ENCODE measurements at places on chromosomes 7 and 10.

DNA sequence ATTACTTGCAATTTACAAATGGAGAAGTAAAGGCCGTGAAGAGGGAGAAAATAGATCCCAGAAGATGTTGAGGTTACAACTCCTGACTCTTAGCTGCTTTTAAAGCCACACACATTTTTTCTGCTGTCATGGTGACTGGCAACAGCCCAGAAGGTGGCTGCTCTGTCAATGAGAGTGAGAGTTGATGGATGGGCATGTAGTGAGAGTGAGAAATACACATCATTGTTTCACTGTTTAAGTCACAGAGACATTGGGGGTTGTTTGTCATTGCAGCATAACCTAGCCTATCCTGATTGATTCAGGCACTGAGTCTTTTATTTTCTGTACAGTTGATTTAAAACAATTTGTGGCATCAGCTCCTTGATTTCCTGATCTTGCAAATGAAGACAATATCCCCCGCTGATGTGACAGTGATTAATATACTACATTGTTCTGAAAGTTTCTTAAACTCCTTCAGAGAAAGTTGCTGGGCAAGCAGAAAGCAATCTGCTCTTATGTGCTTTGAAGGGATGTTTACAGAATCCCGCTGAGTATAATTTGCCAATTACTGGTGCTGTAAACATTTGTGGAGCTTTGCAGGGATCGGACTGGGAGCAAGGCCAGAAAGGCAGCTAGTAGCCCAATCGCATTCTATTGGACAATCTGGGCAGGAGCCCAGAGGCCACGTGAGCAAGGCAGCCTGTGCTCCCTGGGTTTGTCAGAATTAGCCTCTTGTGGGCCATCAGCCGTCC, 229.6 kb downstream of the PRPF18 start:
- no peak for DNase-seq

- no peak for DNase-seq
These were observed 31.2 kb upstream of the ZNF438 start for GRCh38 chr10:31062856-31063255.

DNA sequence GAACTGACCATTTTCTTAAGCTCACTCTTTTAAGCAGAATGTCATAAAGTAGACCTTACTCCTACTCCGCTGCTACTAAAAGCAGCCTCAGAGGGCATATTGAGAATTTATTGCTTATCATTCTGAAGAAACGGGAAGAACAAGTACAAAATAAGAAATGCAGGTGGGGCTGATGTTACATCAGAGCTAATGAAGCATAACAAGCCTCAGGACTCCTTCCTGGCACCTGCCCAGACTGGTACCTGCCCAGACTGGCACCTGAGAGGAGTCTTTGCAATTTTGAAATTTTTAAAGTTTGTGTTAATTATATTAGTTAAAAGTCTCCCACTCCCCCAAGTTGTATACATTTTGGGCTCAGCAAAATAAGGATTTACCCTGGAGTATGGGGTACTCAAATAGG, 162.4 kb downstream of the SEMA3E start:
- DNase-seq: no peak

- DNase-seq: no peak
These were observed 138.4 kb upstream of the NFE2L3 start for GRCh38 chr7:26013551-26014083.

DNA sequence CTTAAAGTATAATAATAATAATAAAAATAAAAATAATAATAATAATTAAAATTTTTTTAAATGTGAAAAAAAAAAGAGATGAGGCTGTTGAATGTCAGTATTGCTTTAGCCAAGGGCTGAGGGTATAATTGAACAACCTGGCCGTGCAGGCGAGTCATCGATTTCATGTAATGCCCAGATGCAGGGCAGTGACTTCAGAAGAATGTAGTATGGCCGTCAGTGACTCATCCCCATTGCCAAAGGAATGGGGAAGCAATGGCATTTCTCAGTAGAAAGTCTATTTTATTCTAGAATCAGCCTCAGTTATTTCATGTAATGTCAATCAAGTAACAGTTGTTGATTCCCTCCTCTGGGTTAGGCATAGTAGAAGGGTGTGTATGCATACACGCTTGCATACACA, 516.4 kb downstream of the GLRX3 start:
- DNase-seq: no peak

DNA sequence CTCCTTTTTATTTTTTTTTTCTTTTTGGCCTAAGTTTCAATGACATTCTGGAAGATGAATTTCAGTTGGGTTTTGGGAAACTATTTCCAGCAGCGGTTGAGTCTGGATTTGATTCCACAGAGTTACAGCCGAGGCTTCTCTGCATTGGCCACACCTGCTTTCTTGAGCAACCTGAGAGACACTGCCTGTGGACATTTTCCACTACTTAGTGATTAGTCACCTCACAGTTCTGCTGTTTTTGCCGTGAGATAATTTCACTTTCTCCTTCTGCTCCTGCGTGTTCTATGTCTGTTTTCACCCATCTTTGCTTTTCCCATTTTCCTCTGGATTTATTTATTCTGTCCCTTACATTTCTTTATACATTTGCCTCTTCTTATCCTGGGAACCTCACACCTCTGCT, 243.0 kb downstream of the BICC1 start:
- no peak for DNase-seq

DNA sequence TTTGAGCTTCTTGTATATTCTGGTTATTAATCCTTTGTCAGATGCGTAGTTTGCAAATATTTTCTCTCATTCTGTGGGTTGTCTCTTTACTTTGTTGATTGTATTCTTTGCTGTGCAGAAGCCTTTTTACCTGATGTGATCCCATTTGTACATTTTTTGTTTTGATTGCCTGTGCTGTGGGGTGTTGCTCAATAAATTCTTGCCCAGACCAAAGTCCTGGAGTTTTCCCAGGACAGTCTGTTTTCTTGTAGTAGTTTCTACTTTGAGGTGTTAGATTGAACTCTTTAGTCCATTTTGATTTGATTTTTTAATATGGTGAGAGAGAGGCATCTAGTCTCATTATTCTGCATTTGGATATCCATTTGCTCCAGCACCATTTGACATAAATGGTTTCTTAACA, 588.7 kb upstream of the MBL2 start:
- no peak for DNase-seq

GRCh38 chr7:91251877-91252276, 12.4 kb upstream of the FZD1 start:
- no peak for DNase-seq

- DNase-seq: no peak
These were observed 34.8 kb upstream of the ORC5 start for GRCh38 chr7:104242638-104243037.

DNA sequence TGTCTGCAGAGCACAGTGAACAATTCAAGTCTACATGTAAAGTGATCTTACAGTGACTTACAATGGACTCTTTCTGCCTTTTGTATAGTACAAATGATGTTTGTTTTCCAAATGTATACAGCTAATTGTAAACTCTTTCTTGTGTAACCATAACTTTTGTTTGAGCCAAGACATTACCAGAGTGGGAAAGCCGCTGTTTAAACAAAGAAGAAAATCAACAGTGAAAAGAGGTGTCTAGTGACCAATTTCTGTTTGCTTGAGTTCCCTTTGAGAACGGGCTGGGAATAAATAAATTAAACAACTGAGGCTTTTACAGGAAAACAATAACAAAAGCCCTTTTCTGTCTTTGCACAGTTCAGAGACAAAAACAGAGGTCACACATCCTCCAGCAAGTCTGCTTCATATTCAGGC, 1163.4 kb downstream of the CNTNAP2 start:
- DNase-seq: no peak

DNA sequence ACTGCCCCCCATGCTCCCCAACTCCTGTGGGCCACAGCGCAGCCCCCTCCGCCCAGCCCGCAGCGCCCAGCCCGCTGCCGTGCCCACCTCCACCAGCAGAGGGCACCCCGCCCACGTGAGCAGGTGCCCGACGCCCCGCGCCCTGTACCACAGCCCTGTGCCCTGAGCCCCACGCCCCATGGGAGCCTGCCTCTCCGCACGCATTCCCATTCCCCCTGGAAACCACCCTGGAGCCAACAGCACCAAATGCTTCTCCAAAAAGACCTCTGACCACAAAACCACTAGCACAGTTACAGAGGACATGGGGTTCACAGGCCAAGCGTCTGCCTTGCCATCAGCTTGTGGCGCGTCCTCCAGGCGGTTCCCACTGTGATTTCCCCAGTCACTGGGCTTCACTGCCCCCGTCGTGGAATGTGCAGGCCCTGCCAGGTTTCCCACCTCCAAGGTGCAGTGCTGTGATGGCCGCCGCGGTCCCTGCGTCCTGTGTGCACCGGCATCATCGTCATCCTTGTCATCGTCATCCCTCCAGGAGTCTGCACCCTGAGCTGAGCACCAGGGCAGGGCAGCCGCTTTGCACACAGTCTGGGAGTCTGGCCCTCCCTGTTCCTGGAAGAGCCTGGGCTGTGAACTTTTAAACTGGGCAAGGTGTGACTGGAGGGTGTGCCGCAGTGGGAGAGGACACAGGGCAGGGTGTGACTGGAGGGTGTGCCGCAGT, 61.7 kb downstream of the PWWP2B start:
- DNase-seq: no peak

- DNase-seq: no peak
These were observed 928 bp upstream of the CSTF2T start for GRCh38 chr10:51700228-51700817.

- no peak for DNase-seq
These were observed 55.8 kb downstream of the TSPAN15 start for GRCh38 chr10:69506834-69507713.

GRCh38 chr7:16071246-16071857, 350.0 kb downstream of the CRPPA start:
- DNase-seq: no peak

GRCh38 chr7:71133232-71133622, 1.3 kb downstream of the GALNT17 start:
- no peak for DNase-seq

GRCh38 chr7:92504563-92504962, 23.8 kb downstream of the PEX1 start:
- DNase-seq: no peak

- DNase-seq: no peak
These were observed 11.2 kb downstream of the RHOBTB1 start for GRCh38 chr10:60932756-60933155.

- DNase-seq: no peak
These were observed 11.5 kb downstream of the PMS2 start for GRCh38 chr7:5997210-5997808.

DNA sequence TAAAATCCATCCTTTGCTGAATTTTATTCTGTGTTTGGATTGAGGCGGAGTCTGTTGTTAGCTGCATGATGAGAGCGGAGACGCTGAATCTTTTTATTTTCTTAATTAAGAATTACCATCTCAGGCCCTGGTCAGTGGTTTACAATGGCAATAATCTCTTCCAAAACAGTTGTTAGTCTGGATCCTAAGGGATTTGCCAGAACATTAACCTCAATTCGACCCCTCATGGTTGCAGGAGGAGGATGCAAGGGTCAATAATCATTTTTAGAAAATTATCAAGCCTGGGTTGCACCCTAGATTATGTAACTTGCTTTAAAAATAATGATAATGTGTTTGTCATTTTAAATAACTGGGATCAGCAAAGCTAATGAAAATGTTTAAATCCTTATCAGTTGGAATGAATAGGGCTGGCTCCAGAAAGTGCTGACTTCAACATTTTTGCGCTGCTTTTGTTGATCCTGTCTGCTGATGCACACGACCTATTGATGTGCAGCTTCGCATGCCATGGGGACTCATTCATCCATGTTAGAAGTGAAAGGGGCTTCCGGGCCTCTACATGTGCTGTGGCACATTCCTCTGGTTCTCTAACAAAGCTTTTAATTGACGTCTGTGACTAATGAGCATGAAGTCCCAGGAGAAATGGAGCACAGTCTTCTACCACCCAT, 80.7 kb upstream of the KIAA1217 start:
- DNase-seq: no peak

GRCh38 chr7:2170576-2171521, 61.9 kb downstream of the MAD1L1 start:
- DNase-seq: no peak

DNA sequence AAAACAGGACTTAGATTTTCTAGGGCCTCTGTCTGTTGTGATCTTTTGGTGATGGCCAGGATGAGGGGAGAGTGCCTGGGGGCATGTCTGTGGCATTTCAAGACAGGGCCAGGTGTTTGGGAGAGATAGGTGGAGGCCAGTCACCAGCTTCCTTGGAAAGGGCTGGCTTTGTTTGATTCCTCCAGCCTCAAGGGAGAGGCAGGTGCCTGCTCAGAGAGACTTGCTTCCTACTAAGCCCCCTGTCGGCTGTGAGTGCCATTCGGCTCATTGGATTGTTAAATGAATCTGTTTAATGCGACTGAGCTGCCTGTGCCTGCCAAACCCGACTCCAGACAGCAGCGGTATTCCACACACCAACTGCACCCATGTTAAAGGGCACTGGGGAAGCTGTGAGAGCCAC, 304.1 kb upstream of the COBL start:
- no peak for DNase-seq

DNA sequence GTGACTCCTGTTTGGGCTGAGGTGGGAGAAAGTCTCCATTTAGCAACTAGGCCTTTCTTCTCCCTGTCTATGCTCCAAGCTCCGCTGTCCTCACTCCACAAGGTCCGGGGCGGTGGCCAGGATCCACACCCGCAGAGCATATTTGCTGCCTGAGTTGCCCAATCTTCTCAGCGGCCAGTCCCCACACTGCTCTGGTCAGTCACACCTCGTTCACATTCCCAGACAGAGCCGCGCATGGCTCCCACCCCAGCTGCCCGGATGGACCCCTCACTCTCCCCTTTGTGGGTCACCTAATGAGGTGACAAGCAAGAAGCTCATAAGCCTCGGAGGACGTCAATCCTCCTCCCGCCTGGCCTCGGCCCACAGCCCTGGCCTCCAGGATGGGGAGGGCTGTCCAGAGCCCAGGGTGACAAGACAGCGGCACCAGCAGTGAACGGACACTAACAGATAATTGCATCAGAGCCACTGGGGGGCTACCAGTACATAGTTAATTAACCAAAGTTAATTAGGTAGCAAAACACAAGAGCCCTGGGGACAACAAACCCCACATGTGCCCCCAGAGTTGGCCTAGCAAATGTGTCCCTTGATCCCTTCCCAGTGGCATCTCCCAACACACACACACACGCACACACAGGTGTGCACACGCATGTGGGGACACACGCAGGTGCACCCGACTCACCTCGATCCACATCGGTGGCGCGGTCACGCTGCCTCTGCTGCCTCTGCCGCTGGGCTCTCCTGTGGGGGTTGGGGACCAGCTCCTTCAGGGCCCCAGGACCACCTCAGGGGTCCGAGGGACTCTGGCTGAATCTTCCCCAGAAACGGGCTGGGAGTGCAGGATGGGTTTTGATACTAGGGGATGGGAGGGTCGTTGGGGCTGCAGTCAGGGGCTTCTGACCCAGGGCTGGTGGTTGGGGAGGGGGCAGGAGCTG, 11.8 kb downstream of the EPHA1 start:
- DNase-seq: no peak

- DNase-seq: no peak
These were observed 523.0 kb upstream of the FOXK1 start for GRCh38 chr7:4159154-4159501.

GRCh38 chr7:115722302-115722977, 308.1 kb downstream of the TFEC start:
- DNase-seq: no peak

DNA sequence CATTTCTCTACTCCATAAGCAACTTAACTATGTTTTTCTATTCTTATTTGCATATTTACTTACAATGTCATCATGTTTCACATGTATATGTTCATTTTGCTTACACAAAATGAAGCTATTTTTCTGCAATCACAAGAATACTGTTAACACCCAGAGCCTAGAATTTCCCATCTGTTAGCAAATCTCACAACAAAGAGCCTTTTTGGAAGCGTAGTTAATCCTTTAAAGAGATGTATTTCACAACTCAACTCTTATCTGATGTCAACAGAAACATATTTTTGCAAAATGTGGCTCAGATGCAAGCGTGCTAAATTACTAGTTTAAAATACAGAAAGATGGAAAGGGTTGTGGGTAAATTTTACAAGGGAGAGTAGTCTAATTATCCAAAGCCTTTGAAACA, 110.6 kb upstream of the COL1A2 start:
- no peak for DNase-seq

Data from stimulated activated CD8-positive, alpha-beta memory T cell treated with anti-CD3 and anti-CD28 coated beads, Interleukin-7, amount 100 ng/mL, for 48 hours (primary cell).